Stimulated activated CD4-positive, alpha-beta T cell treated with anti-CD3 and anti-CD28 coated beads, Interleukin-4, amount 100 ng/mL, for 4 hours (primary cell): ENCODE measurements at places on chromosomes 2 and 18.

DNA sequence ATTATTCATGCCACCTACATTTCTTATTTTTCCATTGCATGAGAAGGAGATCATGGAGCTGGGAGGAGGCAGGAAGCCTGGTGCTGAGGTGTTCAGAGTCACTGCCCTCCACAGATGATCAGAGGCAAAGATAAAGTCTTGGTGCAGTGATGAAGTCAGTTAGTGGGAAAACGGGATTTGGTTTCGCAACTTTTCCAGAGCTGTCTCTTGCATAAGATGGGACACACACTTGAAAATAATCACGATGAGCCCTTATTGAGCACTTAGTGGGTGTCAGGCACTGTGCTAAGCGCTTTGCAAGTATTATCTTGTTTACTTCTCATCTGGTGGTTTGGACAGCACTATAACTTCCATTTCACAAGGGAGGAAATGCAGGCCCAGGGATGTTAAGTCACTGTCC lies 222.1 kb upstream of the SMAD2 start:
- DNase-seq, result no peak

DNA sequence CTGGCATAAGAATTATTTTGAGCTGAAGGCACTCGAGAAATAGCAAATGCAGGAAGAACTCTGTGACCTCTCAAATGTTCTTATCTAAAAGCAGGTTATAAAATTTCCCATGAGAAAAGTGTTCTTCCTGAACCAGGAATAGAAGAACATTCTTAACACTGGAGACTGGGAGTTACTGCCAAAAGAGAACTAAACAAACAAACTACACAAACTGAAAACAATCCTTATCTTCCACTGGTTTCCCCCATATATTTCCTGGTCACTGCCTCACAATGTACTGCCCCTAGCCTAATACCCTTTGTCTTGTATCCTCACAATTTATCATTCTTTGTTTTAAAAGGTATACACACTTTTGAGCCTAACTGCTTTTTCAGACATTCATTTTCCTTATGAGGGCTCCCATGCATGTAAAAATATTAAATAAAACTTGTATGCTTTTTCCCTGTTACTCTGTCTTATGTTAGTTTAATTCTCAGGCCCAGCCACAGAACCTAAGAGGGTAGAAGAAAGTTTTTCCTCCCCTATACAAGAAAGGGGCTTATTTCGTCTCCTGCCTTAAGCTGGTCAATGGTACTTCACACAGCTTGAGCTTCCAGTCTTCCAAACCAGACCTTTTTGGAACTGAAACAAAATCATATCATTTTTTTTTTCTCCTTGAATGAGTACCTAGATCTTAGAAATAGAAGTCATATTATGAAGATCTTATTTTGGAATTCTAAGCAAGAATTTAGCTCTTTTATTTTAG lies 110.6 kb downstream of the MSTN start:
- no peak for DNase-seq

GRCh38 chr2:26653207-26654060 lies 12.3 kb upstream of the CIB4 start:
- DNase-seq, result no peak

DNA sequence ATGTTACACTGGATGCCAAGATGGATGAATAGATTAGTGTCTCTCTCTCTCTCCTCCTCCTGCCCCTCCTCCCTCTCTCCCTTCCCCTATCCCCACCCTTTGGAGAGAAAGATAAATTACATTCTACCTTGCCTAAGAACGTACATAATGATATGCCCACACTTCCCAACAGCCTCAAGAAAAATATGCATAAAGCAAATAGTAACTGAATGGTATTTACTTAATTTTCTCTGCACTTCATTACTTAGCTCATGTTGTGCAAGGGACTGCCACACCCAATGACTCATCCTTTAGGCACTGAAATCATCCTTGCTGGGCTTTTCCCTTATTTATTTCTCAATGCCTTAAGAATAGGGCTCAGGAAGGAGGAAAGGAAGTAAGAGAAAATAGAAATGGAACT lies 137.3 kb upstream of the PID1 start:
- DNase-seq, result no peak

GRCh38 chr18:56245866-56246580 lies 392.4 kb downstream of the TXNL1 start:
- no peak for DNase-seq

- no peak for DNase-seq
Measured at GRCh38 chr2:239674981-239675825, 274.4 kb upstream of the HDAC4 start.

GRCh38 chr2:78281164-78281563 lies 744.3 kb upstream of the REG3G start:
- DNase-seq, result no peak

GRCh38 chr2:186575302-186575701 lies 14.6 kb upstream of the ITGAV start:
- DNase-seq, result no peak

DNA sequence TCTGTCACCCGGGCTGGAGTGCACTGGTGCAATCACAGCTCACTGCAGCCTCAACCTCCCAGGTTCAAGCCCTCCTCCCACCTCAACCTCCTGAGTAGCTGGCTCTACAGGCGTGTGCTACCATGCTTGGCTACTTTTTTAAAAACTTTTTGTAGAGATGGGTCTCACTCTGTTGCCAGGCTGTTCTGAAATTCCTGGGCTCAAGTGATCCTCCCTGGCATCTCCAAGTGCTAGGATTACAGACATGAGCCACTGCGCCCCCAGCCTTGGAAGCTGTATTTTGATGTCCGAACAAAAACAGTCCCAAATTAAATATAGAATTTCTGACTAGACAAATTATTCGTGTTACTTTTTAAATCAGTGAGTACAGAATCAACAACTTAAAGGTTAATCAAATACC lies 97.4 kb downstream of the ZNF516 start:
- DNase-seq, result no peak

GRCh38 chr2:42051543-42052235 lies 3.9 kb downstream of the PKDCC start:
- DNase-seq, result no peak

DNA sequence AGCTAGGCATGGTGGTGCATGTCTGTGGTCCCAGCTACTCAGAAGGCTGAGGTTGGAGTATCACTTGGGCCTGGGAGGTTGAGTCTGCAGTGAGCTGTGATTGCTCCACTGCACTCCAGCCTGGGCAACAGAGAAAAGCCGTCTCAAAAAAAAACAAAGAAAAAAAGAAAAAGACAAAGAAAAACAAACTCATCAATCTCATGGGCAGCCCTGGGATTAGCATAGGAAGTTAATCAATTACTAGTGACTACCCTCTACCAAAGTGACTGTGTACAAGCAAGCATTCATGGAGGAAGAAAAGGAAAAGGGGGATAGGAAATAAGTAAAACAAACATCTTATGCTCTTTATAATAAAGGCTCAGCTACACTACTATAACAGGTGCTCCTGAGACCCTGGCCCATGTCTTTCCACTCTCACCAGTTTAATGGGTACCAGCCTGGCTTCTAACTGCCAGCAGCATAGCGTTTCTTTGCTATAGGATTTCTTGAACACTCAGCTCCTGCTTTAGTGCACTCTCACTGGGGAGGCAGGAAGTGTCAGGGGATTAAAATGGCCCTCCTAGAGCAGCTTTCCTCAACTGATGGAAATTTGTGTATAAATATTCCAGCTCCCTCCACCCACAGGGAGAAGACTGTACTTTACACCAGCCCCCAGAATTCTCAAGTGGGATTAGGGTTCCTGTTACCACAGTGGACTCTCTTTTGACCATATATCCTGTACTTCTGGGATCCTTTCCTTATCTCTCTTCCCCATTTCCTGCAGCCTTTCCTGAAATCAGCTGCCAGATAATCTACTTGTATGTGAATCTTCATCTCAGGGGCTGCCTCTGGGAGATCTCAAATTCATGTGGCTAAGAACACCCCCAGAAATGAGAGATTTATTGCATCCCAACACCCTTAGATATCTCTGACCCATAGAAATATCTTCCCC lies 91.3 kb upstream of the GLS start:
- no peak for DNase-seq

DNA sequence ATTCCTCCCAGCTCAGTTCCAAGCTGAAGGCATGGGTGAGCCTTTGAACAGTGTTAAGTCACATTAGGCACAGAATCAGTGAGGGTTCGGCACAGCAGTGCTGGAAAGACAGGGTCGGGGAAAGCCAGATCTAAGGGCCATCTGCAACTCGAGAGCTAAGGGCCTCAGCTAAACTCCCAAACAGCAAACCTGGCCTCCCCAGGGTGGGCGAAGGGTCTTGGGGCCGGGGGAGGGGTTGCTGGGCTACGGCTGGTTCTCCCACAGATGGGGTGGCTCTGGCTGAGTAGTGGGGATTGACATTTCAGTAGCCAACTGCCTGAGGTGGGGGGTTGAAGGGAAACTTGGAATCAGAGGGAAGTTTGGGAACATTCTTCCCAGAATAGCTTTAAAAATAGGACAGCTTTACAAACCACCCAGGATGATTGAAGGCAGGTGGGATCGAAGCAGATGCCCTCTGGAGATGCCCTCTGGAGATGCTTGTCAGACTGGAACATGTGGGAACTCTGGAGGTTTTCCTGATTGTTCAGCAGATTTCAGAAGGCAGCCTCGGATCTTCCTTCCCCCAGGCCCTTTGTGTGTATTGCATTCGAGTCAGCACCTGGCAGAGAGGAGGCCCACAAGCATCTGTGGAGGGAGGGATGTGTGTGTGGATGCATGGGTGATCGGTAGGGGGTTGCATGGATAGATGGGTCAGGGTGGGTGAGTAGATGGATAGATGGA lies 156.4 kb downstream of the SMAD7 start:
- no peak for DNase-seq

DNA sequence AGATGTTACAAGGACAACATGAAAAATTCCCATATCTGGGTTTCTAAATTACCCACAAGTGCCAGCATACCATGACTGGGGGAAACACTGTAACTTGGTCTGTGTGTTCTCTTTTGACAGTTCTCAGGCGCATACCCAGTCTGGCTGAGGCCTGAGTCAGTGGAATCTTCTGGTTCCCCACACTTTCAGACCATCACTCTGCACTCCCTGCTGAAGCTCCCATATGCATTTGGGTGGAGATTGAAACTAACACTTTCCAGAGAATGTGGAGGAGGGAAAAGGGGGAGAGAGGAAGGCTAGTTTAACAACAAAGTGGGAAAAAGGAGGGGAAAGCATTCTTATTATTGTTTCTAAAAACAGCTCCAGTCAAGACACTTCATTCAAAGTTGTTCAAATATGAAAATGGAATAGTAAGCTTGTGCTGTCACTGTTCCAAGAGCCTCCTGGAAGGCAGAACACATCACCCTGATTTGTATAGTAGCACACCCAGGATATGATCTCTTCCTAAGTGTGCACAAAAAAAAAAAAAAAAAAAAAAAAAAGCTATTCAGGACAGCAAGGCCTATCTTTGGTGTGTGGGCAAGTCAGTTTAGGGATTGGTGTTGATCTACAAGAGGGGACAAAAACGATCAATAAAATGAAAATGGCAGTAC lies 48.1 kb upstream of the CTIF start:
- DNase-seq, result no peak

- no peak for DNase-seq
Measured at GRCh38 chr2:238864207-238865014, 16.5 kb downstream of the TWIST2 start.

- DNase-seq, result no peak
Measured at GRCh38 chr2:165617741-165618481, 148.4 kb downstream of the CSRNP3 start.

- no peak for DNase-seq
Measured at GRCh38 chr2:235928751-235929370, 239.3 kb downstream of the GBX2 start.

DNA sequence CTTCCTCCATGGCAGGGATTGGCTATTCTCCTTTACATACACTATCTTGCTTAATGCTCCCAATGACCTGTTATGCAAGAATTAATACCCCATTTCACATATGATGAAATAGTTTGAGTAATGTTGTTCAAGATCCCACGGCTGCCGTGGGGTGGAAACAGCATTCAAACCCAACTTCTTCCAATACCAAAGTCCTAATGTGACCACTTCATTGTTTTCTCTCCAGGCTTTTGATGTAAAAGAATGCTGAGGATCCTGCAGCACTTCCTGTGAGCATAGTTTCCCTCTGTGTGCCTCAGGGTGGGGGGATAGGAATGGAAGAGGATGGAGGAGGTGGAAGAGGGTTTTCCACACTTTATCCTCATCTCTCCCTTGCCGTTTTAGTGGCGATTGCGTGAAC lies 199.4 kb downstream of the IRS1 start:
- no peak for DNase-seq

GRCh38 chr18:76592981-76593381 lies 97.9 kb upstream of the ZNF516 start:
- no peak for DNase-seq

GRCh38 chr2:38230756-38231155 lies 146.3 kb downstream of the ATL2 start:
- no peak for DNase-seq

DNA sequence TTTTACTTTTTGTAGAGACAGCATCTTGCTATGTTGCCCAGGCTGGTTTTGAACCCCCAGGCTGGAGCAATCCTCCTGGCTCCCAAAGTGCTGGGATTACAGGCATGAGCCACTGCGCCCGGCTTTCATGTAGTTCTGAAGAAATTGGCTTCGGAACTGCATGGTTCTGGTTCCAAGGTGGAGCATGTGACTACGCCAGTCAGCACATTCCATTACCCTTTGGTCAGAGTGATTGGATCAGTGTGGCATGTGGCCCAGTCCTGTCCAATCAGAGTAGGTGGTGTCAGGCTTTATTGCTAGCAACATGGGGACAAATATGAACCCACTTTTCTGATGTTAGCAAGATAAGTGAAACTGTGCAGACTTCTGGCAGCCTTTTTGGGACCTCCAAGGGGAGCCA lies 16.3 kb upstream of the ATOH8 start:
- DNase-seq, result no peak

DNA sequence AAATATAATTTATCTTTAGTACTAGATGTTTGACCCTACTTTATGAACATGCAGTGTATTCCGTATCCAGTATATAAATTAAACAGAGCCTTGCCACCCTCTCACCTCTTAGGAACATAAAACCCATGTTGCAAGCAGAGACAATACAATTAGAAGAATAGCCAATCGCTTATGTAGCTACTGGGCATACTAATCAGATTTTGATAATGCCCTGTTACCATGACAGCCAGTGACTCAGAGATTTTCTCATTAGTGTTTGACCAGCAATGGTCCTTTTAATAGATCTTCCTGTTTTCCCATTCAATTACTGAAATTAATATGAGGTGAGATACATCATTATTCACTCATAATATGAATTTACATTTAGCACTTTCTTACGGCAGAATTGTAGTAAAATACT lies 547.3 kb upstream of the VWC2L start:
- no peak for DNase-seq

- no peak for DNase-seq
Measured at GRCh38 chr2:223928113-223929006, 16.8 kb downstream of the WDFY1 start.

- peak; percentile 25 for DNase-seq
Measured at GRCh38 chr18:70464343-70465114, 175.7 kb downstream of the SOCS6 start.

DNA sequence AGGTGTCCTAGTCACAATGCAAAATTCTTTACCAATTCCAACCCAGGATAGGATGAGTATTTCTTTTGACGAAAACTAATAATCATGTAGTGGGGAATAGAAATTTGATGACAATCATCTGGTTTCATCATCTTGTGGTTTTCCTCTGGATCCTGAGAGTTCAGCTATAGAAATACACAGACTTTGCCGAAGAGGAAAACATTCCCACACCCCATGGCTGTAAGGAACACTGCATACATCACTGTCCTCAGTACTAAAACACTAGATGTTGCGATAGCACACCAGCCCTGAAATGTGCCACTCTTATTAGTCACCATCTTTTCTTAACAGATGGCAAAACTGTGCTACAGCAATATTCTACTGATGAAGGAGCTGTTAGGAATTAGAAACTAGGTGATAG lies 29.4 kb downstream of the CERKL start:
- DNase-seq, result no peak

- no peak for DNase-seq
Measured at GRCh38 chr2:182228741-182229140, 198.1 kb downstream of the PDE1A start.
